ENCODE measurements at places on chromosomes 1 and 21.

- DNase-seq, result no peak
These were observed 30.6 kb downstream of the KCND3 start for GRCh38 chr1:111958851-111959250.

DNA sequence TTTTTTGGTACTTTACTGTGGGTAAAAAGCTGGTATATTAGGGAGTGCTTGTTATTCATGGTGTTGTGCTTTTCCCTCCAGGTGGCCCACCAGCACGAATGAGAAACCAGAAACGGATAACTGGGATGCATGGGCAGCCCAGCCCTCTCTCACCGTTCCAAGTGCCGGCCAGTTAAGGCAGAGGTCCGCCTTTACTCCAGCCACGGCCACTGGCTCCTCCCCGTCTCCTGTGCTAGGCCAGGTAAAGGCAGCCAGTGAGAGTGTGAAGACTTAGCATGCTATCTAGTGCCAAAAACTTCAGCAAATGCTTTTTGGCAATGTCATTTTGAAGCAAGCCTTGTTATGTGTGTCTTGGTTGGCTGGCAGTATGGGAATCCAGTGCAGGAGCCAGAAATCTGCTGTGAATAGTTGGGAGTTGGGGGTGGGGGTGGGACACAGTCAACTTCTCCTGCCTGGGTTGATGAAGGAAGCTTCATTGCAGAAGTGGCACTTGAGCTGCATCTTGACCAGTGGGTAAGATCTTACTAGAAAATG lies 101.7 kb downstream of the ATP5PO start:
- DNase-seq, result no peak

GRCh38 chr1:78088015-78088414 lies 42.2 kb downstream of the GIPC2 start:
- no peak for DNase-seq

DNA sequence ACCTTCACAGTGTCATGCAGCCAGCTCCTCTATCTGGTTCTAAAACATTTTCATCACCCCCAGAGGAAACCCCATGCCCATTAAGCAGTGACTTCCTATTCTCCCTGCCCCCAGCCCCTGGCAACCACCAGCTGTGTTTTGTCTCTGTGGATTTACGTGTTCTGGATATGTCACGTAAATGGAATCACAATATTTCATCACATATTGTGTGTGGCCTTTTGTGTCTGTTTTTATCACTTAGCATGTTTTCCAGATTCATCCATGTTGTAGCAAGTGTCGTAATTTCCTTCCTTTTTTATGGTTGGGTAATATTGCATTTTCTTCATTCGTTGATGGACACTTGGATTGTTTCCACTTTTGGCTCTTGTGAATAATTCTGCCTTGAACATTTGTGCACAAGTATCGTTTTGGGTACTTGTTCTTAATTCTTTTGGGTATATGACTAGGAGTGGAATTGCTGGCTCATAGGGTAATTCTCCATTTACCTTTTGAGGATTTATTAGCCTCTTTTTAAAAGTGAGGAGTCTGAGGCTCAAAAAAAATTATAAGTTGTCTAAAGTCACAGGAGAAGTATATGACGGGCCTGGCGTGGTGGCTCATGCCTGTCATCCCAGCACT lies 127.0 kb downstream of the MRPS6 start:
- no peak for DNase-seq

- DNase-seq, result no peak
These were observed 306.0 kb upstream of the KAZN start for GRCh38 chr1:14292520-14292919.

- DNase-seq, result no peak
These were observed 277.6 kb downstream of the PLPP3 start for GRCh38 chr1:56301791-56302190.

DNA sequence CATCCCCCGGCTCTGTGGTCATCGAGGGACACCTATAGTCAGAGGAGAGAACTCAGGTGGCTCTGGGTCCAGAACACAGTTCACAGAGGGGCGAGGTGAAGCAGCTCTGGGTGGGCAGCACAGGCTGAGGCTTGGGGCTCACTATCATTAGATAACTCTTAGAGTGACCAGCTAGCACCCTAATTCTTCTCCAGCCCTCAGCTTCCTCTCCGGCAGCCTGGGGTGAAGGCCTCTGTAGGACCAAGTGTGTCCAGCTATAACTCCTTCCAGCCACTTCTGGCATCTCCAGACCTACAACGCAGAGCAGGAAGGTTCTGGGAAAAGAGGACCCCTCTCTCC lies 1.4 kb downstream of the ARTN start:
- DNase-seq, result no peak

DNA sequence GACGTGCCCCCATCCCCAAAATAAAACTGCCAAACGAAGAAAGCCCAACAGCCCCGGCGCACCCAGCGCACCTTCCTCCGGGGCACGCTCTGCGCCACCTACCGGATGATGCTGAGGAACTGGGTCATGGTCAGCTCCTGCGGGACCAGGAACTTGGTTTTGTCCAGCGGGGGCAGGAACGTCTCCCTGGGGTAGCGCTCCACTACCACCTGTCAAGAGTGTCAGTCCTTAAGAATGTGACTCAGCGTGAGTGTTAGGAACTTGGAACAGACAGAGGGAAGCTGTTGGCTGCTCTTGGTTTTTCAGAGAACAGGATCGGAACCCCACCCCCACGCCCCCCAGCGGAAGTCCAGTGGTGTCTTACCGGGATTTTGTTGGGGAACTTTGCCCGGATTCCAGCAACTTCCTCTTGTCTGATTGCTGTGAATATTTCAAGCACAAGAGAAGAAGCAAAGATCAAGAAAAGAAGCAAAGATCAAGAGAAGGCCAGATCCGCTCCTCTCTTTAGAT lies 431 bp downstream of the MAP1LC3C start:
- no peak for DNase-seq

DNA sequence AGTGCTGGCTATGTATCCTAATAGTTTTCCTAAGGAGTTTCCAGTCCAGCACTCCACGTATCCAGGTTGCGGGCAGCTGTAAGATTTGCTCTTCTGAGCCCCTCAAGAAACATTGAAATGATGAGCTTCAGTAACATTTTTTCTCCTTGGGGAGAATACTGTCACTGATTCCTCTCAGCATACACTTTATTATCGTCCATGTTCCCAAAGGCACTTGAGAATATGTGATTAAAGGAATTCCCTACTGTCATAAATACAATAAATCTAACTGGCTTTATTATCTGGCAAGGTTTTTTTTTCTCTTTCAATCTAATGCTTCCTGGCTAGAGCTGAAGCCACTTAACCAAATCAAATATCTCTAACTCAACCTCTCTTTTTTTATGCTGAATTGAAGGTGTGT lies 359.2 kb upstream of the PKN2 start:
- DNase-seq, result no peak

DNA sequence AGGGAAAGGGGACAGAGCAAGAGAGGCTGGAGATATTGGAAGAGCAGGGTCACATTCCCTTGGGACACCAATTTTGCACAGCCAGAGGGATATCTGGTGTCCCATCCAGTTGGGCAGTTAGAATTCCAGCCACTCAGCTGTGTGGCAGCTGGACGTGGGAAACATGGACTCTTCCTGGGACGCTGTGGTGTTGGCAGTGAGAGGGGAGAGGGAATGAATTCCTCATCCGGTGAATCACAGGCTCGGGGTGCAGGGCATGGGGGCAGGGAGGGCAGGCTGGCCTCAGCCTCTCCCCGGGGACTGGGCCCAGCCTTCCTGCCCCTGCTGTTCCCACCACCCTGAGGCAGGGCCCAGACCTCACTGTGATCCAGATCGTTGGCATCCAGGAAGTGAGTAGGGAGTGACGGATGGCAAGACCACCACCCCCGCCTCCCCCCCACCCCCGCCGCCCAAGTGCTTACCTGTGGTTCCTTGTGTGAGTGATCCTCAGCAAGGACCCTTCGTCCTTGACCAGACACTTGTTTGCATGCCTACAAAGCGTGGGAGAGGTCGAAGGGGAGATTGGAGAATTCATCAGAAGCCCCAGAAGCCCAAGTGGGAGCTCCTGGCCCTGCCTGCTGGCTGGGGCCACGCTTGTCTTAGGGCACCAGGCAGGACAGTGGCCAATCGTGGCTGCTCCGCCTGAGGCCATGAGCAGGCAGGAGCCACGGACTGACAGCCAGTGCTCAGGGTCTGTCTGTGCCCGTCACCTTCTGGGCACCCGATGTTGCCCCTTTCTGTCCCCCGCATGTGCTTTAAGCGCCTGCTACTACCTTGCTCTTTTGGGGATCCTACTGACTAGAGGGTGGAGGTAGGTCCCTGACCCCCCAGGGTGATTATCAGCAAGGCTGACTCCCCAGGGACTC lies 8.7 kb downstream of the WNT3A start:
- no peak for DNase-seq

DNA sequence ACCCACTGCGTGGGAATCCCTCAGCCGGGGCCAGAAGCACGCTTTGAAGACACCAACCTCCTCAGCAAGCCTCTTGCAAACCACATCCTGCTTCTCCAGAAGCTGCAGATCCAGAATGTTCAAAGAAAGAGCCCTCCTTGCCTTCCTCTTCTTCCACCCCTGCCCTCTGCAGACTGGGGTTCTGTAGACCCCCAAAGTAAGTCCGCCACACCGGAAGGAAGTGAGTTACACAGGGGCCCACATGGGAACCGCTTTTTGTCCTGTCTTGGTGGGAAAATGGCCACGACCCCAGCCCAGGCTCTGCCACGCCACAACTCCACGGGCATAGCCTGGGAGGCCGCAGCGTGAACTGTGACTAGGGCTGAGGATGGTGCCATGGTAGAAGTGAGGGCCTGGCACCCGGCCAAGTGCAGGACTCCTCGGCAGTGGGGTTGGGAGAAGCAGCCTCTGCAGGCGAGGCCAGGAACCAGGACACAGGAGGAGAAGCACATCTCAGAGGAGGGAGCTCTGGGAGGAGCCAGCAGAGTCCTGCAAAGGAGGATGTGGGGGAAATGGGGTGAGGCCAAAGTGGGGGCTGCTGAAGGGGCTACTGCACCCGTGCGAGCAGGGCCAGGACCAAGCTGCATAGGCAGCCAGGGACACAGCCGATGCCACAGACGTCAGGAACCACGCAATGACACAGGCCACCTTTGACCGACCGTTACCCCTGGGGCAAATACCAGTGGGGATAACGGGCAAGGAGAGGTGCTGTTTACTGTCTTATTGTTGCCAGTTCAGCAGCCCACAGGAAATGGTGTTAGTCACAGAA lies 30.9 kb downstream of the PDE9A start:
- DNase-seq, result no peak

DNA sequence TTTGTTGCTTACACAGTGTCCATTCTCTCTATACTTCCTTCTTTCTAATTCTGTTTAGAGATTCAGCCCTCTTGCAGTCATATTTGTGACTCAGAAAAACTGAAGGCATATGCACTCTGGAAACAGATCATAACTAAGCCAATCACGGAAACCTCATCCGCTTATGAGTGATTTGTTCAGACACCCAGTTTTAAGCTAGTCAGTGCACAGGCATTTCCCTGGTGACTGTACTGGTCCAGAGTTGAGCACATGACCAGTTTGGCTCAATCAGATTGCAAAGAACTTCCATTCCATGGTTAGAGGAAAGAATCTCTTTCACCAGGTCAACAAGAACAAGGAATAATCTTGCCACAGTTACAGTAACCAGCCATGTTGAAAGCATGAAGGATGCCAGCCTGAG lies 69.2 kb upstream of the SGIP1 start:
- no peak for DNase-seq

DNA sequence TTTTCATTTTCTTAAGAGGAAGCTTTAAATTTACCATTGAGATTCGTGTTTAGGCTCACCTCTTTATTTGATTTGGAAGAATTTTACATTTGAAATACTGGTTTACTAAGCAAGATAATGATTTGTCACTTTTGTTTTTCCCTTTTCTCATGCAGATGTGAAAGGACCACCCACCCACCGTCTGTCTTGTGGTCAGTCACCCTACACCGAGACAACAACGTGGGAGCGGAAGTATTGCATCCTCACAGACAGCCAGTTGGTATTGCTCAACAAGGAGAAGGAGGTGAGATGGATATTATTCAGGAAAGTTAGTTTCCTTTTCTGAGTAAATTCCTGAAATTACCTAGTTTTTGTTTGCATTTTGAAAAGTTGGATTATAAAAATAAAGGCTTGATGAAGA lies 189.5 kb downstream of the RASAL2 start:
- no peak for DNase-seq

GRCh38 chr1:26723013-26723991 lies 27.5 kb downstream of the ARID1A start:
- peak; percentile 14 for DNase-seq

- no peak for DNase-seq
These were observed 2.7 kb downstream of the TMEM50B start for GRCh38 chr21:33477066-33477465.

DNA sequence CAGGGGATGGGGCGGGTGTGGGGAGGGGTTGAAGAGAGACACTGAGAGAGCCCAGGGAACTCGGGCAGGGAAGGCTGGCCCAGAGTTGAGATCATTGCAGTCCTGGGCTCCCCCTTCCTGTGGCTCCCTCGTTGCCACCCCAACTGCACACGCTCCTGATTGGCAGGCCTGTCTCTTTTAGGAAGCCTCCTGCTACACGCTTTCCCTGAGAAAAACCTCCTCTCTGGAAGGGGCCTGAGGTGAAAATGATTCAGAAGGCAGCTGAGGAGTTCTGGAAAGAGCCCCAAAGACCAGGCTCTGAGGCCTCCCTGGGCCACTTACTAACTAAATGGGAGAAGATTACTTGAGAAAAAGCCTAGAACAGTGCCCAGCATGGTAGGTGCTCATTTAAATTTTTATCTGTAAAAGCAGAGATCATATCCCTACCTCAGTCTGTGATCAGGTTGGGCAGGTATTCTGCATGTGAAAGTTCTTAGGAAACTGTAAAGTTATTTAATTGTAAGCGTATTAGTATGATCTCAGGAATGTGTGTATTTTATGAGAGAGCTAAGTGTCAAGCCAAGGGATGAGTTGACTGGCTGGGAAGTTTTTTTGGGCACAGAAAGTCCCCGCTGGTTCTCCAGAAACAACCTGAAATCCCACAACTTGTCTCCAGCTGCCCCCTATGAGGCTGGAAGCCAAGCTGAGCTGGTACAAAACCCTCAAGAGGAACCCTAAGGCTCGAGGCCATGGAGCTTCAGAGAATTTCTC lies 65.2 kb upstream of the EPS8L3 start:
- no peak for DNase-seq

DNA sequence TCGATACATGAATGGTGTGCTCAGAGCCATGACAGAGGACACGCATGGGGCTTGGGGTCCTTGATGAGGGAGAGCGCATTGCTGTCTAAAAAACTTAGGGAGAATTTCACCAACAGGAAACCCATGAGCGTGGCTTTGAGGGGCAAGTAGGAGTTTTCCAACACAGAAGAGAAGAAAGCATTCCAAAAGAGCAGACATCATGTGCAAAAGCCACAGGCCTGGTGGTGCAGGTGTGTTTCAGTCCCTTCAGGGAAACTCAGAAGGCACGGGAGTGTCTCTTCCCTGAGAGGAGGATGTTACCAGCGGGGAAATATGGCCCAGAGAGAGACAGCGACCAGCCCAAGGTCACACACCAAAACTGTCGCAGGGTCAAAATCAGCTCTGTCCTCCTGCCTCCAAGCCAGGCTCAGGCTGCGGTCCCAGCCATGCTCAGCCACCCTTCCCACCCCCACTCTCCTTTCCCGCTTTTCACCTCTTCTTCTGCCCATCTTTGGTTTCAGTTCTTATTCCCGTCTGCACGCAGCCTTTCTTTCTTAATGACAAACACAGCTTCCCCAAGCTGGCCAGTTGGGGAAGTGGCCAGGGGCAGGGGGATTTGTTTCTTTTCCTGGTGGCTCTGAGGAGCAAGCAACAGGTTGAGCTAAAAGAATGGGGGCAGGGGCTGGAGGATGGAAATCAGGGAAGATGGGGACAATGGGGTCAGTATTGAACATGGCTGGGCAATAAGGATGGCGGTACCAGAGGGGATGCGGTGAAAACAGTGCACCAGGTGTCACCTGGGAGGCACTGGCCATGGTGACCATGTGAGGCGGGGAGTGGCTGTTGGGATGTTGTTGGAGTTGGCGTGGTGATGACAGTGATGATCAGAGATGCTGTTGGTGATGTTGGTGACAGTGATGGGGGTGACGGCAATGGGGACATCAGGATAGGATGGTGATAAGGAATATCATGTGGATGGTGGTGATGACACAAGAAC lies 10.3 kb downstream of the LAPTM5 start:
- no peak for DNase-seq

Data from activated CD8-positive, alpha-beta memory T cell treated with anti-CD3 and anti-CD28 coated beads for 1 hour (primary cell).